Fibroblast of the aortic adventitia (primary cell): ENCODE measurements at places on chromosomes 2 and 18.

GRCh38 chr2:60311524-60311923, 241.9 kb downstream of the BCL11A start:
- DNase-seq: no peak

- DNase-seq: no peak
Observed at GRCh38 chr2:21438949-21439348, 315.2 kb downstream of the TDRD15 start.

DNA sequence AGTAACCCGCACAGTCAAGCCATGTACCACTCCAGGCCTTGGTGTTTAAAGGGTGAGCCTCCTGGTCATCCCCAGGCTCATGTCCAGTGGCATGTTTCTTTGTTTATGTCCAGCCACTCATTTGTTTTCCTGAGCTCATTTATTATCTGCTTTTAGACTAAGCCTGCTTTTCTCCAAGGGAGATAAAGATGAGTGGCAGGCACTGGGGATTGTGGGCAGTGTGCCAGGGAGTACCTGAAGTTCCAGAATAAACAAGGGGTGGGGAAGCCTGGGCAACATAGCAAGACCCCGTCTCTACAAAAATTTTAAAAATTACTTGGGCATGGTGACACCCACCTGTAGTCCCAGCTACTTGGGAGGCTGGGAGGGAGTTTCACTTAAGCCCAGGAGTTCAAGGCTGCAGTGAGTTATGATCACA, 1.9 kb downstream of the ANXA4 start:
- no peak for DNase-seq

- peak; percentile 29 for DNase-seq
Observed at GRCh38 chr2:23385351-23385747, 370 bp downstream of the KLHL29 start.

DNA sequence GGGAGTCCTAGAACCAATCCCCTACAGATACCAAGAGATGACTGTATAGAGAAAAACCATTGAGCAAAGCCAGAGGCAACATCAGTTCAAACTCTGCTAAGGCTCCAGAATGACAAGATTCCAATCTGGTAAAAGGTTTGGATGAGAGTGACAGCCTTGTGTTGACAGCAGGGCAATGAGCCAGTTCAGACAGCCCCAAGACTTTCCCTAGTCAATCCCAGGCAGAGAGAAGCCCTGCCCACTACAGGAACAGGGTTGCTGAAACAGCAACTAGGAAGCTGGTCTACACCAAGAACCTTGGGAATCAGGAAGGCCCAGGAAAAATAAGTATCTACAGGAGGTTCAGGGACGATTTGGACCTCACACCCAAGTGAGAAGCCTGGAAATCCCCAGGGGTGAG, 3.3 kb downstream of the PSTPIP2 start:
- DNase-seq: no peak

DNA sequence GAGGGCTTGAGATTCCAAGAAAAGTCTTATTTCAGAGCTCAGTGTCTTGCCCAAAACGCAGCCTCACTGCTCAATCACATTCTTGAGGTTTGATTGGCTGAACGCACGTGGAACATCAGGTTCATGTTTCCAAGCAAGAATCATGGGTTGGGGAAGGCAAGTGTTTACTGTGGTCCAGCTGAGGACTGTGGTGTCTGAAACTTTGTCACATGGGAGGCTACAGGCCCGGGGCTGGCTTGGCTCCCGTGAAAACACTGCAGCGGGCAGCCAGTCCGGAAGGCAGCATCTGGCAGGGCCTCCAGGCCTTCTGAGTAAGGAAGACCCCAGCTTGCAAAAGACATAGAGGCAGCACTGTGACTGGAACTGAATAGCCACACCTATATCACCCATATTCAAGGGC, 84.7 kb downstream of the POLR1A start:
- peak; percentile 22 for DNase-seq

DNA sequence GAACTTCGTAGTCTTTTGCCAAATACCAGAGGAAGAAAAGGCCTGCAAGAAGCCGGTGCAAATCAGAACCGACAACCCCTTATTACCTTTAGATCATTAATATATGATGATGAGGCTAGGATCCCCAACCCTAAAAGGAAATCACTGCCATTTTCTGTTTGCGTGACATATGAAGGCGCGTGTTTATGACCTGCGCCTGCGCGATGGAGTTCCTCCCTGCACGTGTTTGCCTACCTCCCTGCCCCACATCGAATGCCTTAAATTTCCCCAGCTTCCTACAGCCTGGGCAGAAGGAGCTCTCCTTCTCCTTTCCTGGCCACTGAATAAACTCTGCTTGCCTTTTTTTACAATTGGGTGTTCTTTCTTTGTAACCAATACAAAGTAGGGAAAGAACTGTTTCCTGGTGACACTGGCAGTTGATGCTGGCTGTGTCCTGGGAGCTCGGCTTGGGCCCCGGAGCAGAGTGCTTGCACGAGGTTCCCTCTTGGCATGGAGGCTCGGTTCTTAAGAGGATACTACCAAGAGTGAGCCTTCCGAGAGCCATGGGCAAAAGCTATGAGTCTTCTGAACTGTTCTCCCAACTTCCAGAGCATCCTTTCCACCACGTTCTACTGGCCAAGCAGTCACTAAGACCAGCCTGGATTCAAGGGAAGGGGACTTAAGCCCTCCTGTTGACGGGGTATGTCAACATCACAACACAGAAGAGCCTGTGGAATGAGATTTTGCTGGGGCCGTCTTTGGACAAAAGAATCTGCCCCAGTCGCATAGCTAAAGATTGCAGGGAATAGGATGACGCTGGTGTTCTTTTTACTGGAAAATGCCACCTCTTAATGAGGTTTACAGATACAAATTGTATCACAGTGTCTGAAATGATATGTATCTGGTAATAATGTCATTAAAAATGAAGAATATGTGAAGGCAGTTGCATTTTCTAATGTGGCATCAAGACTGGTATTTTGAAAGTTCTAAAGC, 179.8 kb downstream of the SH3BP4 start:
- DNase-seq: no peak

GRCh38 chr2:229376866-229377265, 105.8 kb upstream of the PID1 start:
- DNase-seq: peak; percentile 10

- DNase-seq: no peak
Observed at GRCh38 chr2:237306083-237306786, 107.7 kb downstream of the COL6A3 start.

GRCh38 chr2:239684996-239685395, 284.2 kb upstream of the HDAC4 start:
- DNase-seq: no peak

GRCh38 chr18:77077401-77077800, 55.2 kb downstream of the MBP start:
- no peak for DNase-seq

DNA sequence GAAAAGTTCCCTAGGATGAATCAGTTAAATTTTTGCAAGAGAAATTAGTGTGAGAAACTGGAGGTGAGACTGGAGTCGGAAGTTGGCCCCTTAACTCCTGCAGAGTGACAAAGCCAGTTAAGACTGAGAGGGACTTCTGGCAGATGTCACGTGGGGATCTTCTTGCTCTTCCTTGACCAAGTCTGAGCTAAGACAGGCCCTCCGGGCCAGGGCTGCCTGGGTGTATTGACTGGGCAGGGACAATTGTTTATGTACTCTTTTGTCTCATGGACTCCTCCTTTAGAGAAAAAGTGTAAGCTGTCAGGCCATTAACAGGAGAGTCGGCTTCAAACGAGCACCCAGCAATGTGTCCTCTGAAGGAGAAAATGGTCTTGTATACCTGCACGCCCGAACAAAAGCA, 48.6 kb upstream of the RALBP1 start:
- no peak for DNase-seq

DNA sequence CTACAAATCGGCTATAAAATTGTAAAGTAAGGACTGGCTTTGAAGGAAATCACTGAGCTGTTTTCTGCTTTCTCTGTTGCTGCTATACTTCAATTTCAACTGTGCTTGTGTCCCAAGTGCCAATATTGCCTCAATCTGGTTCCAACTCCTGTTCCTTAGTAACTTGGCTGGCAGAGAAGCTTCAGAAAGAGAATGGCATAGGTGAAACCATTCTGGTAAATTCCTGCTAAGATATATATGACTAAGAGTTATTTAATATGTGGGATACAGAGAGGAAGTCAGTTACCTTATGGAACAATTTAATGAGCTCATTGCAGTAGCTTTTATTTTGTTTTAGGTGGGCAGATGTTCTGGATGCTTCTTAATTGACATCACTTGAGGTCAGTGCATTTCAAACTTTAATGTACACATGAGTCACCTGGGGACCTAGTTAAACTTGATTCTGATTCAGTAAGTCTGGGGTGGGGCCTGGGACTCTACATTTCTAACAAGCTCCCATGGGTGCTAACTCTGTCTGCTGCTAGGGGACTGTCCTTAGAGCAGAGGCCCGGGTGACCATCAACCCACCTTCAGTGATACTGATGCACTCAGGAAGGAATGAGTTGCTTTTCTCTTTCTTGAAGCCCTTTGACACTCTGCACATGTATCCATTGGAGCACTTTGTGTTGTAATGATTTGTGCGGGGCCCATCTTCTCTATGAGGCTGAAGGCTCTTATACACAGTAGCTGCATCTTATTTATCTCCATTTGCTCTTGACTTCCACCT, 47.6 kb downstream of the LIPG start:
- DNase-seq: no peak

DNA sequence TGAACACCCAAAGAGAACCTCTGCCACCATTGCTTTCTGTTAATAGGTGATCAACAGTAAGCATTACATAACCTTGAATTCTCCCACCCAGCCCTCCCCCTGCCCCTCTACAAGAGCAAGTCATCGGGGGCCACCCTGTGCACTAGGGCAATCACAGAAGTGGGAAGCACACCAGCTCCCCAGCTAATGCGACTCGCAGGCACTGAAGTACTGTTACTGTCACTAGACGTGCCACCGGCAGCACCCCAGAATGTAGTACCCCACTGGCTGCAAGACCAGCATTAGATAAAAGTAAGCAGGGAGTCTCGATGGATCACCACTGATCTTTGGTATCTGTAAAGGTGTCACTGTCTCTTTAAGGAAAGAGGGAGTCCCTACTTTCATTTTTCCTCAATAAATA, 167.6 kb downstream of the FAM210A start:
- no peak for DNase-seq

DNA sequence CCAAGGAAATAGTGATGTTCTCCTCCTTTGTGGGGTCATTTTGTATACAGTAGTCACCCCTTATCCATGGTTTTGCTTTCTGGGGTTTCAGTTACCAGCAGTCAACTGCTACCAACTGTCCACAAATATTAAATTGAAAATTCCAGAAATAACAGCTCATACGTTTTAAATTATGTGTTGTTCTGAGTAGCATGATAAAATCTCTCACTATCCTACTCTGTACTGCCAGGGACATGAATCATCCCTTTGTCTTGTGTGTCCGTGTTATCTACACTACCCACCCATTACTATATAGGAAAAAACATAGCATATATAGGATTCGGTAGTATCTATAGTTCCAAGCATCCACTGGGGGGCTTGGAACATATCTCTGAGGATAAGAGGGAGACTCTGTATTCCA, 120.9 kb upstream of the DCC start:
- DNase-seq: no peak

- no peak for DNase-seq
Observed at GRCh38 chr2:241854342-241855244, 4.1 kb downstream of the PDCD1 start.

GRCh38 chr2:237639052-237639835, 11.9 kb downstream of the LRRFIP1 start:
- peak; percentile 10 for DNase-seq

- no peak for DNase-seq
Observed at GRCh38 chr2:101692041-101692440, 5.5 kb upstream of the MAP4K4 start.

- peak; percentile 39 for DNase-seq
Observed at GRCh38 chr2:17979707-17980106, 101.2 kb downstream of the KCNS3 start.

GRCh38 chr18:13252686-13253410, 34.3 kb downstream of the LDLRAD4 start:
- DNase-seq: no peak

DNA sequence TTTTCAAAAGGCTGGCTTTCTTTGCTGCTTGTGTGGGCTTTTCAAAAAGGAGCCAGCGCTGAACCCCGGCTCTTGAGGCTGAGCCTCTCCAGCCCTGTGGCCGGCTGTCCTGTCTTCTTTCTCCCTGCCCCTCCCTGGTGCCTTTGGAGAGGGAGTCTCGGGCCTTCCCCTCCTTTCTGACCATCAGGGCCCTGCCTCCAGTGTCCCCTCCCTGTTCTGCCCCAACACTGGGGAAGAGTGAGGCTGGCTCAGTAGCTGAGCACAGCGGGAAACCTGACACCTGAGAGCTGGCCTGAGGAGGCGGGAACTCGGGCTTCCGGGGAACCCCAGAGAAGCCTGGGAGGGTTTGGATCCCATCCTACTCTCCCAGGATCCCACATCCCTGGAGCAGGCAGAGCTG, 232.1 kb downstream of the LOXHD1 start:
- no peak for DNase-seq

DNA sequence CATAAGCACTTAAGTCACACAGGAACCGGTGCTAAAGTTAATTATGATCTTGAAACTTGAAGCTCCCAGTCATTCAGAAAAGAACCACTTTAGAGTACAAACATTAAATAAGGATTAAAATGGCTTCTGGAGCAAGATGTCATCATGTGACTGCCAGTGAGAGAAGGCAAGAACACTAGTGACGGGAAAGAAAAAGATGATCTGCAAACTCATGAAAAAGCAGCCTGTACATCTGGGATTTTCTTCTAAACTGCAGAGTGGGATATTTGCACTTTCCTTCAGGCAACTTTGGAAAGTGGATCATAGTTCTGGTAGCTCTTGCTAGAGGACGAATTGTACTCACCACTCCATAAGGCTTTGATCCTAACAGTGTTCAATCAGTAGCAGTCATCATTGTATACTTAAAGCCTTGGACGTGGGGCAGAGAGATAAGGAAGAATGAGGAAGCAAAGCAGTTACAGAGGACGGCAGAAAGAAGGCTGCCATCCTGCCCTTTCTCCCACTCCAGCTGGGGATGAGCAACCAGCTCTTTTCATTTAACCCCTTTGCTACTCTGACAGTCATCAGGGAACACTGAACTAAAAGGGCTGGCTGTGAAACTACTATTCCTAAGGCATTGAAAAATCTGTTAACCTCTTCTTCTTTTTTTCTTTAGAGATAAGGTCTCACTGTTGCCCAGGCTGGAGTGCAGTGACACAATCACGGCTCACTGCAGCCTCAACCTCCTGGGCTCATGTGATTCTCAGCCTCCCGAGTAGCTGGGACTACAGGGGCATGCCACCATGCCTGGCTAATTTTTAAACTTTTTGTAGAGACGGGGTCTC, 18.1 kb downstream of the ABHD3 start:
- peak; percentile 37 for DNase-seq

DNA sequence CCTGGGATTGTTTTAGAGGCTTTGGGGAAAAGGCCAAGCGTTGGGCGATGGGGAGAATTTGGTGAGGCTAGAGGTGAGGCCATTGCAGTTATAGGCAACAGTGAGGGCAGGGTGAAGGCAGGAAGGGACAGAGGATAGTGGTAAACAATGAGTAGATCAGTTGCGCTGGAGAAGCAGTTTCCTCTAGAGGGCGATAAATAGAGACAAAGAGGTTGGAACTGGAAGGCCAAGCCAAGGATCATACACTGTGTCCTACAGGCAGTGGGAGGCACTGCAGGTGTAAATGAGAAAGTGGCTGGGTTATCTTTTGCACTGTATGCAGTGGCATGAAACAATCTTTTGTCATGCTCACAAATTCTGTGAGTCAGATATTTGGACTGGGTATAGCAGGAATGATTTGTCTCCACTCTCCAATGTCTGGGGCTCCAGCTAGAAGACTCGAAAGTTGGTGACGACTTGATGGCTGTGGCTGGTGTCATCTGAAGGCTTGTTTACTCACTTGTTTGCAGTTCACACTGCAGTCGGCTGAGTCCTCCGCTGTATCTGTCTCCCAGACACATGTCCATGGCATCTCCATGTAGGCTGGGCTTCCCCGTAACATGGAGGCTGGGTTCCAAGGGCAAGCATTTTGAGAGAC, 82.1 kb downstream of the TNP1 start:
- DNase-seq: peak; percentile 36
